GM23248 (cell line): ENCODE measurements at places on chromosomes 5 and 9.

DNA sequence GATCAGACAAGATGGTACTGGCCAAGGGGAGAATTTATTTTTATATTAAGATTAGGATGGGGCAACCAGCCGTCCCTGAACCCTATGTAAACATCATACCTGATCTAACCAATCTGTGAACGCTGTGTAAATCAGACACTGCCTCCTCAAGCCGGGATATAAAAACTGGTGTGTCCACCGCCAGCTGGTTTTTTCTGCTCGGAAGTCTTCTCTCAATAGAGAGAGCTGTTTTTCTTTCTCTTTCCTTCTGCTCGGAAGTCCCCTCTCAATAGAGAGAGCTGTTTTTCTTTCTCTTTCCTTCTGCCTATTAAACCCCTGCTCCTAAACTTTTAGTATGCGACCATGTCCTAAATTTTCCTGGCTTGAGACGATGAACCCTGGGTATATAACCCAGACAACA lies 615.5 kb upstream of the NUDT12 start:
- no peak for DNase-seq

- no peak for DNase-seq
Observed at GRCh38 chr5:20224046-20224445, 236.0 kb upstream of the CDH18 start.

DNA sequence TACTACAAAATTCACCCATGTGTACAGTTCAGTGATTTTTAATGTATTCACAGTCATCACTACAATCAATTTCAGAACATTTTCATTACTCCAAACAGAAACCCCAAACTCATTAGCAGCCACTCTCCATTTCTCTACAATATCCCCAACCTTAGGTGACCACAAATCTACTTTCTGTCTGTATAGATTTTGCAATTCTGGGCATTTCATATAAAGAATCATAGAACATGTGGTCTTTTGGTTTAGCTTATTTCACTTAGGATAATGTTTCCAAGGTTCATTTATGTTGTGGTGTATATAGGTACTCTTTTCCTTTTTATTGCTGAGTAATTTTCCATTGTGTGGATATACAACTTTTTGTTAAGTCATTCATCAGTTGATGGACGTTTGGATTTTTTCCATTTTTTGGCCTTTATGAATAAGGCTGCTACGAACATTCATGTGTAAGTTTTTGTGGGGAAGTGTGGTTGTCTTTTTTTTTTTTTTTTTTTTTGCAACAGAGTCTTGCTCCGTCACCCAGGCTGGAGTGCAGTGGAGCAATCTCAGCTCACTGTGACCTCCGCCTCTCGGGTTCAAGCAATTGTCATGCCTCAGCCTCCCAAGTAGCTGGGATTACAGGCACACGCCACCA lies 54.5 kb downstream of the DOCK8 start:
- no peak for DNase-seq

DNA sequence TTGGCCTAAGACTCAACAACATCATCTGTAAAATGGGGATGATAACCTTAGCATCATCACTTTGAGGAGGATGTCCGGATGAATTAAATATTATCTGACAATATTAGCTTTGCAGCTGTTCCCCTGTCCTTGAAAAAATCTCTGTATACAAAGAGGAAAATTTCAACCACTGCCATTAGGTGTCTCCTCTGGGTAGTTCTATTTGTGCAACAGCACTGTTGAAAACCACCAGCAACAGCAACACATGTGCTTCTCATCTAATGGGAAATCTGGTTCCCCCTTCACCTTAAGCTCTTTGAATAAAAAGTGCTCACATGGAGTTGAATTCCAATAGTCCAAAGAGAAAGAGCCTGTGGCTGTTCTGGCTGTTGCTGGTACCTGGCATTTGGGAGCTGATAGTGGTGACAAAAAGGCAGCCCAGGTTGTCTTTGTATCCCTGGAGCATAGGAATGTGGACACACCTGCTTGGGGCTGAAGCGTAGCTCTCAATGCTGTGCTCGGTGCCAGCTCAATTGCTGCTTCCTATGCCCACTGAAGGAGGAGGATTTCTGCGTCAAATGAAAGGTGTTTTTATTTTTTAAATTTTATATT lies 322.1 kb upstream of the MSX2 start:
- DNase-seq, result no peak
